ENCODE measurements at places on chromosomes 4 and X. TPM values are rescaled to one million over a fixed set of nuclear protein-coding genes. Genes with fewer than 3 reads are reported as not detected.
A peak's percentile ranks its signal among the peaks of the same experiment; 100 is the strongest.

DNA sequence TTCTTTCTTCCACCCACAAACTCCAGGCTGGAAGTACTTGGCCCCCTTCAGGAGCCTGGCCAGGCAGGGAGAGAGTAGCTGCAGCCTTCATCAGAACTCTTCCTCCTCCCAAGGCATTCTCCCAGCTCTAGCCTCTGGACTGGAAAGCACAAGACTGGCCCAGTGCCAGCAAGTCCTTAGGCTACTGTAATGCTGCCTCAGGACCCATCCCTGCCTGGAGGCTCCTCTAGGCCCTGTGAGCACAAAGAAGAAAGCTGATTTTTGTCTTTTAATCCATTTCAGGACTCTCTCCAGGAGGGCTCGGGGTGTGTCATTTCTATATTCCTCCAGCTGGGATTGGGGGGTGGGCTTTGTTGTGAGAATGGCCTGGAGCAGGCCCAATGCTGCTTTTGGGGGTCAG, 10.8 kb downstream of the AWAT2 start:
- DNase-seq = no peak

DNA sequence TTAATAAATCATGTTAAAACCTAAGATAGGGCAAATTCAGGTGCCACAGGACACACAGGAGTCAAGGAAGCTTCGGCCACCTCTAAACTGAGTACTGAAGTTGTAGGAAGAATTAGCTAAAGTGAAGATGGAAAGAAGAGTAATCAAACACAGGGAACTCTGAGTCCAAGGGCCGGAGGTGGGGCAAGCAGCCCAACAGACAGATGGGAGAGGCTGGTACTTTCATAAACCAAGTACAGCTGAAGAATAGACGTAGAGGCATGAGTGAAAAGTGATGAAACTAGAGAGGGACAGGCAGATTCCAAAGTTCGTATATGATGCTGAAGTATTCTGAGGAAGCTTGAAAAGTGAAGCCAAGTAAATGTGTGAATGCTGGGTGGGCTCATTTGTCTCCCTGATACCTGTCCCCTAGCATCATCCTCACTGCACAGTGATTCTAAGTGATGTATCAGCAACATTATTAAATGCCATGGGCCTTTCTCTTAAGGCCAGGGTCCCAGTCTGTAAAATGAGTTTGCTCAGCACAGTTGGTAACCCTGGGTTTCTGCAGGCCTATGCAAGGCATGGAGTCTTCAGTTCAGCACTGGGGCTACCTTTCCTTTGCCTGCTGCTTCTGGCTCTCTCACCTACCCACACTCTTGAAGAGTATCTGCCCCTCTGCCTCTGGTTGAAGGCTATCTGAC, 203.3 kb downstream of the NR3C2 start:
- no peak for DNase-seq

GRCh38 chr4:168634276-168634802, 137.5 kb downstream of the PALLD start:
- DNase-seq = no peak

GRCh38 chrX:118904218-118904617, 70.2 kb upstream of the LONRF3 start:
- DNase-seq = no peak

DNA sequence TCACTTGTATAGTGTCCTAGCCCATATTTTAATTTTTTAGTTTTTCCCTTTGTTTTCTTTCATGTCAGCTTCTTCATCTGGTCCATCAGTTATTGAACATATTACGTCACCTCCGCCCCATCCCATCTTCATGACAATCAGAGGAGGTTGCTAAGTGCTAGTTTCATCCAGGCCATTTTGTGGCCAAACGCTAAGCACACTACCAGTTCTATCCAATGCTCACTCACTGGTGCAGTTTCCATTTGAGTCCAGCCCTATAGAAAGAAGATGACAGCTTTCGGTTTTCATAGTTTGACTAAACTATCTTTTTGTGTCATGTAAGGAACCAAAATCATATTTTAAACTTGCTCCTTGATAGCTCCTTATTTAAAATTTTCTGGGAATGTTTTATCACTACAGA, 304.2 kb downstream of the TENM3 start:
- DNase-seq = no peak

- DNase-seq = no peak
Measured at GRCh38 chrX:17187136-17187756, 187.8 kb upstream of the NHS start.

- DNase-seq = peak; percentile 82
Measured at GRCh38 chr4:184748251-184748652, 14.4 kb upstream of the CENPU start.

GRCh38 chr4:87688316-87688715, 38.2 kb downstream of the DMP1 start:
- DNase-seq = no peak

DNA sequence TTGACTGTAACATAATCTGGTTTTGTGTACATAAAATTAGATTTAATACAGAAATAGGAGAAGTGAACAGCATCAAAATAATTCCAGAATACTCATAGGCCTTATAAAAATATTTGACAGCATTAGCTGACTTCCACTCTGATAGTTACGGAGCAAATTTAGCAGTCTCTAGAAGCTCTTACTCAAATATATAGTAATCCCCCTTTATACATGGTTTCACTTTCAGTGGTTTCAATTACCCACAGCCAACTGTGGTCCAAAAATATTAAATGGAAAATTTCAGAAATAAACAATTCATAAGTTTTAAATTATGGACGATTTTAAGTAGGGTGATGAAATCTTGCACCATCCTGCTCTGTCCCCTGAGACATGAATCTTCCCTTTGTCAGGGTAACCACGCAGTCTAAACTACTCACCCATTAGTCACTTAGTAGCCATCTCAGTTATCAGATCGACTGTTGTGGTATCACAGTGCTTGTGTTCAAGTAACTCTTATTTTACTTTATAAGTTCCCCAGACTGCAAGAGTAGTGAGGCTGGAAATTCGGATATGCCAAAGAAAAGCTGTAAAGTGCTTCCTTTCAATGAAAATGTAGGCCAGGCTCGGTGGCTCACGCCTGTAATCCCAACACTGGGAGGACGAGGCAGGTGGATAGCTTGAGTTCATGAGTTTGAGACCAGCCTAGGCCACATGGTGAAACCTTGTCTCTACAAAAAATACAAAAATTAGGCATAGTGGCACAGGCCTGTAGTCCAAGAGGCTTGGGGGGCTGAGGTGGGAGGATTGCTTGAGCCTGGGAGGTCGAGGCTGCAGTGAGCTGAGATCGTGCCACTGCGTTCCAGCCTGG, 17.2 kb upstream of the RTL9 start:
- DNase-seq = no peak

- DNase-seq = no peak
Measured at GRCh38 chr4:189374176-189374575, 566.5 kb upstream of the FRG1 start.

- DNase-seq = no peak
Measured at GRCh38 chrX:132716006-132716405, 227.2 kb upstream of the MBNL3 start.

DNA sequence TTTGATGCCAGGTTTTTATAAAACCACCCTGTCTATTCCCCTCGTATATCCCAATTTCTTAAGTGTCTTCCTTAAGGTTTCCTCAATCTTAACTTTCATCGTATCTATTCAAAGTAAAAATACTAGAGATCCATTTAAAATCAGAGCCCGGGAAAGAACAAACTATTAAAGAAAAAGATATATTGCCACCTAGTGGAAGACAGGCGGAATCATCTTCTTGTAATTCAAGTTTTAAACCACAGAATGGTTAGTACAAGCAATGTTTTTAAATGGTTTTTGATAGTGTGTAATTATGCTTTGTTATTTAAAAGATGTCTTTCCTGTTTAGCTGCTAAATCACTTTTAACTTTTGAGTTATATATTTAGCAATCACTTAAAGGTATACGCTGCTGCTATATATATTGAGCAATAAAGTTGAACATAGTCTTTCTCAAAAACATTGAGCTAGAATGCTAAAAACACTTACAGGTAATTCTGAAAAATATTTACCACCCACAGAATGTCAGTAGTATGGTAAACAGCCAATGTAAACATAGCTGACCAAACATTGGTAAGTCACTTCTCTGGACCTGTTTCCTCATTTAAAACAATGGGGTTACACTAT, 18.2 kb downstream of the PRDM8 start:
- no peak for DNase-seq

DNA sequence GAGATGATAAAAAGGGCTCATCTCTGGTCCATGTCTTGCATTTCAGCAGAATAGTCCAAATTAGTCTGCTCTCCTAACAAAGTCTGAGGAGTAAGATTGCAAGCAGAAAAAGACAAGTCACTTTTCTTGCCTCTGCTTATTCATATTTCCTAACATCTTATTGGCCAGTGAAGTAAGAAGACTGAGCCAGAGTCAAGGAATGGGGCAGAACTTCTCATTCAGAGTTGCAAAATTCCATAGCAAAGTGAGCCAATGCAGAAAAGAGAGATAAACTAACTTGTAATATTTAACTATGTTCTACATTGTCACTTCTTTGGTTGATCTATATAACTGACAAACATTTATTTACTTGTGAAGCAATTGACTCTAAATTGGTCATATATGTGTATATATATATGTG, 2304.0 kb downstream of the ARAP2 start:
- DNase-seq = no peak

DNA sequence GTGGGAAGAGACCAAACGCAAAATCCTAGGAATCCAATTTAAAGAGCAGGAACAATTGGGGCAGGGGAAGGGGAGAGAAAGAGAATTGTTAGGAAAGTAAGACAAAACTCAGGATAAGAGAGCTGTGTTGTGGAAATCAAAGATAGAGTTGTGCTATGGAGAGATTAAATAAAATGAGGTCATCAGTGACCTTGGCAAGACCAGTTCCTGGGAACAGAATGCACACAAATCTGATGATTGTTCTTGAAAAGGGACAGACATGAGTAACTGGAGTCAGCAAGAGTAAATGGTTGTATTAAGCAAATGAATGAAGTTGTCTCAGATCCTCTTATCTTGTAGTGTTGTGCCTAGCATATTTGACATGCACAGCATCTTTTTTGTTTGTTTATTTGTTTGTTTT, 267.4 kb downstream of the IL1RAPL1 start:
- no peak for DNase-seq

DNA sequence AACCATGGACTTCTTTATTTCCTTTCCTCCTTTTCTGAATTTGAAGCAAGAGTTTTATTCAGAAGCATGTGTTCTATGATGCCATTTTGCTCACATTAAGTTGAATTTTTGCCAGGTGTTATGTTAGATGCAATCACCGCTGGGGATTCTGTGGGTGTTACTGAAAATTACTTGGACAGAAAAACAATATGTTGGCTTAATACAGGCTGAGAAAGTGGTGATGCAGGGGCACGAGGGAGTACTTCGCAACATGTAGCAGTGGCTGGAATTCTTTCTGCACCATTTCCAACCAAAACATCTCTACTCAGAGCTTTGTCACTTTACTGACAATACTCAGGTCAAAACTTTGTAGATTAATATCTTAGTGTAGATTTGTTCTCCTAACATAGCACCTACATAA, 109.2 kb upstream of the PCDH18 start:
- DNase-seq = peak; percentile 39

DNA sequence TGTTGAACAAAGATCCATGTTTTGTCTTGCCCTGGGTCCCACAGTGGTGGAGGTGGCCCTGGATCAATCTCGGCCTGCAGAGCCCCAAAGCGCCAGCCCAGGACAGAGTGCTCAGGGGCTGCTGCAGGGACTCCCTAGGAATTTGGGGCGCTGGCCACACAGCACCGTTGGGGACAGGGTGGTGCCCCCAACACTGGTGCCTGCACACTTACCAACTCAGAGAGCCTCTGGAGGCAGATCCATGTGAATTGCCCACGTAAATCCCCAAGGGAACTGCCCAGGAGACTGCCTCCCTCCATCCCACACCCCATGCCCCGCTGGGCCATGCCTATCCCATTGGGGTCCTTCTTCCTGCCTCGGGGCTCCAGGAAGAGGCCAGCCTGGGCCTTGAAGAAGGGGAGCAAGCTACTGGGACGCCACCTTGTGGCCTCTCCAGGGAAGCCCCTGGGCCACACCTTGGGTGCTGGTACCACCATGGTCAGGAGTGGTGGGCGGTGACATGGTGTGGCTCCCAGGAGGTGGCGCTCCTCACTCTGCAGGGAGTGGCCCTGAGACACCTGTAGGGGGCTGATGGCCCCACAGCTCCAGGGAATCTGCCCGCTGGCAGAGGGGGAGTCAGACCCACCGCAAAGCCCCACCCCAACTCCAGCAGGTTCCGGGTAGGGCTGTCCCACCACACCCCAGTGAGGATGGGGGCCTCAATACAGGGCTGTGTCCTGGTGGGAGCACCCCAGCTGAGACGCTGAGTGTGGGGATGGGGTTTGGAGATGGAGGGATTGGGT, 22.8 kb downstream of the CFAP99 start:
- DNase-seq = peak; percentile 68

DNA sequence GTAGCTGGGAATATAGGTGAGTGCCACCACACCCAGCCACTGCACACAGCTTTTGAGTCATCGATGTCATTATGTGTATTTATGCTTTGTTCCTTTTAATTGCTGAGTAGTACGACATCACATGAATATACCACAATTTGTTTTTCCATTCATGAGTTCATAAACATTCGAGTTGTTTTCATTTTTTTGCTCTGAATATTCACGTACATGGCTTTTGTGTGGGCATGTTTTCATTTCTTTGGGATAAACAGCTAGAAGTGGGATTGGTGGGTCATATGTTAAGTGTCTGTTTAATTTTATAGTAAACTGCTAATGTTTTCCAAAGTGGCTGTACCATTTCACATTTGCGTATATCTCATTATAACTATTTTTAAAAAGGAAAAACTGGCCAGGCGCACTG, 45.1 kb upstream of the KDR start:
- DNase-seq = no peak

Gene IBSP
- not detected for total RNA-seq

Gene FHIP1A
- 16.8 TPM for total RNA-seq

Gene NLGN3
- total RNA-seq = 0.38 TPM

Gene XAGE1B
- total RNA-seq = not detected

Gene PABPC4L
- 0.65 TPM for total RNA-seq

Gene ABCB7
- total RNA-seq = 35.9 TPM

Gene BMPR1B
- 1.4 TPM for total RNA-seq

Gene TEX11
- total RNA-seq = not detected

Gene DIPK2B
- total RNA-seq = 17.8 TPM

Gene C4orf36
- 0.59 TPM for total RNA-seq

Gene IDUA
- 8.4 TPM for total RNA-seq

Gene CXCR3
- 0.22 TPM for total RNA-seq
